ENCODE measurements at places on chromosomes 2 and 18.

DNA sequence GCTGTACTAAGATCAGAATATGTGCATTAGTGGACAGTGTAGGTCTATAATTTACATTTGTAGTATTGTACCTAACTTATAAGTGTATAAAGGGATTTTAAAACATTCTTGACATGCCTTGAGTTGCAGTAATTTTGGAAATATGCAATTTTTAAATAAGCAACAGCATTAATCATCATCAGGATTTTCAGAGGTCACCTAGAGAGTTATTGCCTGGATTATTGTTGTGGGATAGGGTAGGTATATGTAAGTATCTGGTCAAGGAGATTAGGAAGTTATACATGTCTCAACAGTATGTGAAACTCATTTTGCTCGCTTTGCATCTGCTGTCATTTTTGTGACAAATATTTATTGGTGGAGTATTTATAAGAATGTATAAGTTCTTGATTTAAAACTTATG lies 184.2 kb downstream of the WDR7 start:
- no peak for DNase-seq

DNA sequence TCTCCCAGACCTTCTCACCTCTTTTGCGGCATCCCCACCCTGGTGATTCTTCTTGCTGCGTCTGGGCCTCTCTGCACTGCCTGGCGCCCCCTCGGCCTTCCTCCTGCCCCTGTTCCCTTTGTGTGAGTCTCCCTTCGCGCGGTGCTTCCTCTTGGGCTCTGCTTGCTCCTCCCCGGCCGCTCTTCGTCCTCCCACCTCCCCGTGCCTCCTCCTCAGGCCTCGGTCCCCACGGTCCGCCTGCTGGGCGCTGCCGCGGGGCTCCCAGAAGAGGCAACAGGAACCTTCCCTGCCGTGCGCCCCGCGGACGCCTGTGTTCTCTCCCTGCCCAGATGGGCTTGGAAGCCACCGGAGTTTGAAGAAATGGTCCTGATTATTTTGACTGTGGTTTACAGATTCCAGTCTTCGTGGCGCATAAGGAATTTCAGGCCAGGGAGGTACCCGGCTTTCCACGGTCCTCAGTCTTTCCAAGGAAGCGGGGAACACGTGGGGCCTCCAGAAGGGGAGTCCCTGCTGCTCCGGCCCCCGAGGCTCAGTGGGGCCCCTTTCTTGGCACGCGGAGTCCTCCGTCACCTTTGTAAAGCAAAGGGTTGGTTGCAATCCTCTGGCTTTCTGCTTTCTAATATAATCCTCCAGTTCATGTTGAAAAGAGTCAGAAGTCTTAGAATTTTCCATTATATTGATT lies 13.1 kb downstream of the RNU2-63P start:
- DNase-seq, result no peak

DNA sequence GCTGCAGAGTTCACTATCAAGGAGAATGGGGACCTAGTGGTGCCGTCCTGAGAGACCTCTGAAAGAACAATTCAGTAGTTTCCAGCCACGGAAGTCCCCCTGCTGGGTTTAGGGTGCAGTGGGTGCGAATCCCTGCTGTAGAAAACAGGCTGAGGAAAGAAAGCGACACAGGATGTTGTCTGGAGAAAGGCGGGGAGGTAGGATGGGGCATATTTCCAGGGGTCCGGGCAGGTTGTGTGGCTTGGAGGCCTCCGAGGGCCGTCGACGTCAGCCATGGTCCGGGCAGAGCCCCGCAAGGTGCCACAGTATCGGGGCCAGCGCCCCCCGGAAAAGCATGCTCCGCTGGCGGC lies 807 bp upstream of the CREB1 start:
- peak; percentile 87 for DNase-seq

DNA sequence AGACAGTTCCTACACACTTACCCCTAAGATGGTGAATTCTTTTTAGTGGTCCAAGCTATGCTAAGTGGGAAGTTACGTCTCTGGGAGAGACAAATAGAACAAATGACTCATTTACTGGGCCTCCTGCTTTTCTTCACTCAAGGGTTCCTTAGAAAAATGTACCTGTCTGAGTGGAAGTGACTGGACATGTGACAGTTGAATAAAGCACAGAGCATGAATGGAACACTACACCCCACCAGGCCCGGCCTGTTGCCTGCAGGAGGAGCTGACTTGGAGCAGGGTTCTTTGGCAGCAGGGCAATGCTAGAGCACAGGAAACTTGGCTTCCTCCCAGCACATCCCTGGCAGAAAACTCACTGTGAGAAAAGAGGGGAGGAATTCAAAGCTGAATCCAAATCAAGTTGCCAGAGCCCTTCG lies 451.0 kb upstream of the SETBP1 start:
- DNase-seq, result no peak

GRCh38 chr2:10289891-10290290 lies 12.8 kb upstream of the HPCAL1 start:
- DNase-seq, result no peak

DNA sequence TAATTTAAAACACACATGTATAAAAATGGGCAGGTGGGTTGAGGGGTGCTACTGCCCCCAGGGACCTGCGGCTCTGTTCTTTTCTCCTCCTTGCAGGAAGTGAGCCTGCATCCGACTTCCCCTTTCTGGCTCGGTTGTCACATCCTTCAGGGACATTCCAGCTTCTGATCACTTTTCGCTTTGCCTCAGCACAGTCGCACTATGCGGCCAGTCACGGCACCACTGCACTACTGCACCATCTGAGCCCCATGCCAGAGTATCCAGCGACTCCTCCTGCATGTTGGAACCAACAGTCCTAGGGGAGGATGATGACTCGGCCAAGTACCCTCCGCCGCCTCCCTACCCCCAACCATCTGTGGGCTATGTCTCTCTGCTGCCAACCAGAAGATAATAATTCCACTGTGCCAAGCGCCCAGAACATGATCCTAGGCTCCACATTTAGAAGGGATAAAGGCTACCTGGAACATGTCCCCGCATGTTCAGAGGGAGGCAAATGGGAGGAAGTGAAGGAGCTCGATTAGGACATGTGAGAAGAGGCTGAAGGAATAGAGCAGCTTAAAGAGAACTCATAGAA lies 17.6 kb downstream of the CDC42EP3 start:
- DNase-seq, result peak; percentile 72

- no peak for DNase-seq
Observed at GRCh38 chr18:8771930-8772329, 66.6 kb downstream of the MTCL1 start.

DNA sequence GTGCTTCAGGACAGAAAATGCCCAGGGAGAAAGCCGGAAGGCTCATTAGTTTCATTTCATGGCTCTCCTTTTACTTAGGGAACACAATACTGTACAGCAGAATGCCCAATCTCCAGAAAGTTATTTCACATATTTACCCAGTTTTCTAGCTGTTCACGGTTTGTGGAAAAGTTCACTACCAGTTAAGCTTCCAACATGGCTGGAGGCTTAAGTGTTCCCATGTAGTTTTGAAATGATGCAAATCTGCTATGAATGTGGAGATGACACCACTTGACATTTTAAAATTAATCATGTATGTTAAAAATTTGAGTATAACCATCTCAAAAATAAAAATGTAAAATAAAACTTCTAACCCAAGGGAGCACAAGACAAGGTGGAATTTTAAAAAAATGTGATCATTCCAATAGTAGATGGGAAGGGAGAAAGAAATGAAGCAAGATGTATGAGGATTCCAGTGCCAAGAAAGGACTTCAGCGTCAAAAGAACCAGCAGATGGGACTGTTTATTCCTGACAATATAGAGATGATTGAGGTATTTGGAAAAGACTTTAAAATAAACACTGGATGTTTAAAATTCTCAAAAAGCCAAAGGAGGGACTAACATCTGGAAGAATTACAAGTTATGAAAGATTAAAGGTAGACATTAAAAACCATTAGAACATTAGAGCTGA lies 60.9 kb upstream of the OSR1 start:
- no peak for DNase-seq

- no peak for DNase-seq
Observed at GRCh38 chr2:145919477-145919876, 1399.6 kb upstream of the ZEB2 start.

GRCh38 chr2:8684878-8685696 lies 3.2 kb downstream of the ID2 start:
- DNase-seq, result peak; percentile 29

DNA sequence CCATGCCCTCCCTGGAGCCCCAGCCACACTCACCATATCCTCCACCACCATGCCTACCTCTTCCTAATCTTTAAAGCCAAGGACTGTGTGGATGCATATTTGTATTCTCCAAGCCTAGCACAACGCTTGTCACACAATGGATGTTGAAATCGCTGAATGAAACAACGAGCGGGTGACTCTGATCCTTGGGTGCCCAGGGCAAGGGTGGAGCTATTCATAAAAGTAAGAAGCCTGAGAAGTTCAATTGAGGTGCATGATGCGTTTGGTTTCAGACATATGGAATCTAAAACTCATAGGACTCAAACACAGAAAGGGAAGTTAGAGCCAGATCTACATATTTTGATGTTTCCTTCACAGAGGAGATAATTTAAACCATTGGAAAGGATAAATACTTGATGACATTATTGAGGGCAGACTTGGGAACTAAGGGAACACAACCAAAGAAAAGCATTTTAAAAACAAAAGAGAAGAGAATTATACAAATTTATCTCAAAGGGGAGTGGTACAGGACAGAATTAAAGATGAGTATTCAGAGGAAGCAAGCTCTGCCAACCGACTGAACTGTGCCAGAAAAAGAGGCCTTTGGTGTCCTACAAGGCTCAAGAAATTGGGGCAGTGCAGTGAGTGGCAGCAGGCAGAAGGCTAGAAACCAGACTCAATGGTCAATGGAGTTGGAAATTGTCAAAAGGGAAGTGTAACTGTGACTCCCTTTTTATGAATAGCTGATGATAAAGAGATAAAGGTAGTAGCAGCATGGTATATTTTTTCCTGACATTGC lies 200.6 kb upstream of the NCKAP5 start:
- no peak for DNase-seq

DNA sequence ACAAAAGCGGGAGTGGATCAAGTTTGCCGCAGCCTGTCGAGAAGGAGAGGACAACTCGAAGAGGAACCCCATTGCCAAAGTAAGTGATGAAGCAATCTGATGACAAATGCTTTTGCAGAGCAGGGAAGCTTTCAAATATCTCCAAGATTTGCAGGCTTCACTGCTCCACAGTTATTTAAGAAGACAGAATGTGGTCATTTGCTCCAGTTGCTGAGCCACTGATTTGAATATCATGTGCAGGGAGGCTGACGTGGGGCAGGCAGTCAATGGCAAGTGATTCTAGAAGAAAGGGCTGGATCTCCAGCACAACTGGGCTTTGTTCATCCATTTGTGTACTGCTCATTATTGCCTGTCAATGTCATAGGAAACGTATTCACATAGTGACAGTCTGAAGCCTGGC lies 10.2 kb downstream of the DSG4 start:
- no peak for DNase-seq

- DNase-seq, result no peak
Observed at GRCh38 chr2:64362562-64363026, 91.4 kb upstream of the LGALSL start.

GRCh38 chr2:64327129-64327509 lies 126.8 kb upstream of the LGALSL start:
- no peak for DNase-seq

GRCh38 chr2:52260904-52261303 lies 1229.0 kb upstream of the NRXN1 start:
- no peak for DNase-seq

GRCh38 chr2:237383991-237384671 lies 29.8 kb downstream of the COL6A3 start:
- no peak for DNase-seq

DNA sequence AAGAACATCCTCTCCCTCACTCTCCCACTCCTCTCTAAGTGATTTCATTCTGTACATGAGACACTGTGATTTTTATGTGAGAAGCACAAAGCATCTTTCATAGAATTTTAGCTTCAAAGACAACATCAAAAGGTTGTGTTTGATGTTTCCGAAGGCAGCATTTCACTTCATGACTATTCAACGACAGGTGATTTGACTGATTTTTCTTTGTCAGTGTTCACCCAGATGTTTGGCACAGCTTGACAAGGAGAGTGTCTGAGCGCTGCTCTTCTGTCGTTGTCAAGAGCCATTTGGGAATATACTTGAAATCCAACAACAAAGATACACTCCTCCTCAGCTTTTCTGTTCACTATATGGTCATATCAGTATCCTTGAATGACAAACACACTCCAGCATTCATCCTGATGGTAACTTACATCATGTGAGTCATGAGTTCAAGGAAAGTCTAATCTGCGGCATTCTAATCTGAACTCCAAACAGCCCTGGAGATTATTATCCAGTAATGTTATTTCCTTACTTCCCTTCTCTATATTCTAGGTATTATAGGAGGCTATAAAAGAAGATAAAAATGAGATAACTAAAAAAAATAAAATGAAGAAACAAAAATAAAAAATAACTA lies 45.9 kb upstream of the ST6GAL2 start:
- no peak for DNase-seq

DNA sequence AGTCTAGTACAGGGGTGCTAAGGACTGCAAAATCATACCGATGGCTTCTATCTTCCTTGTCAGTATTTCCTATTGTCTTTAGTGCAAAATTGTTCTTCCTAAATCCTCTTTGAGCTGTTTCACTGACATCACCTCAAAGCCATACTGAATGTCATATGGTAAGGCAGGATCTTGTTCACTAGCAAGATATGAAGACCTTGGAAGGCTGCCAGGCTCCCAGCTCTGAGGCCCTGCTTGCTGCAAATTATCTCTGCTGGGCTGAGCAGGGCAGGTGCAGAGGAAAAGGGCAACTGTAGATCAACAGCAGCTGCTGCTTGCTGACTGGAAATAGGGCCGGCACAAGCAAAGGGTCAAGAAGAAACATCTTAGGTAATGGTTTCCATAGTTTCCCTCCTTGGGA lies 58.2 kb downstream of the PMAIP1 start:
- no peak for DNase-seq

- no peak for DNase-seq
Observed at GRCh38 chr2:233449081-233449901, 95.0 kb downstream of the DGKD start.

GRCh38 chr18:34626404-34627136 lies 83.5 kb upstream of the DTNA start:
- no peak for DNase-seq

DNA sequence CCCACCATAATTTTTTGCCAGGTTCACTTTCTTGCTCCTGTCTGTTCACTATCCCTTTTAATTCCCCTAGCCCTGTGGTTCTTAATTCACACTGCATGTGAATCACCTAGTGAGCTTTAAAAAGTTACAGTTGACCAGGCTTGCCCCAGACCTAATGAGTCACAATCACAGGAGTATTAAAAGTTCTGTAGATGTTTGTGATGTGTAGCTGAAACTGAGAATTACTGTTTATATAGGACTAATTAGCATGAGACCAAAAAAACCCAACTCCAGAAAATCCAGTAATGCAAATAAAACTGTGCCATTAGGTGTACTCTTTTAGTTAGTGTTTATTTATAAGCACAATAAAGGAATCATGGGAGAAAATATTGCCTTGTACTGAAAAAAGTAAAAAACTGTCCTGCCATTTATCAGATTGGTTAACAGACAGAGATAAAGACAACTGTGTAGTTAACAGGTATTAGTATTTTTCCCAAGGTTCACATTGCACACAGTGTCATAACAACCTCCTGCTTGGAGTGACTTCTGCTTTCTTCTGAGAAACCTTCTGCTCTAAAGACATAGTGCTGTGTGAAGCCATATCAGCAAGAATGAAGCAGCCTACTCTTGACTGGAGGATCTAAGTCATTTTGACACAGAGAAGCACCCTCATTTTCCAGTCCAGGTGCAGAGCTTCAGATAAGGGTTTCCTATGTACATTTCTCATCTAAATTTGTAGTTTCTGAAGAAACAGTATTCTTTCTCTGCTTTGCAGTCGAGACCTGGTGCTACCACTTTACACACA lies 39.0 kb downstream of the VAPA start:
- no peak for DNase-seq

- no peak for DNase-seq
Observed at GRCh38 chr2:127630864-127631540, 15.0 kb upstream of the GPR17 start.

GRCh38 chr2:128797533-128797932 lies 478.9 kb upstream of the HS6ST1 start:
- no peak for DNase-seq
